ENCODE measurements at places on chromosomes 4 and X. TPM values are rescaled to one million over a fixed set of nuclear protein-coding genes. Genes with fewer than 3 reads are reported as not detected.
A peak's percentile ranks its signal among the peaks of the same experiment; 100 is the strongest.

GRCh38 chr4:48030470-48030869 is 13.9 kb downstream of the NIPAL1 start:
- H3K27me3 ChIP-seq: no peaks in the 10 kb centered on the region
- no peak for DNase-seq
- H3K27ac ChIP-seq: no peak overlapping the region

The CSAG2 gene
- not detected for total RNA-seq

- no peak overlapping the region for H3K27ac ChIP-seq
- DNase-seq: no peak
- no peaks in the 10 kb centered on the region for H3K27me3 ChIP-seq
- H3K36me3 ChIP-seq: no peaks in the 10 kb centered on the region
- no peaks in the 10 kb centered on the region for H3K4me1 ChIP-seq
Observed at GRCh38 chr4:86091201-86091600, 268.7 kb downstream of the MAPK10 start.

The PRSS12 gene
- total RNA-seq: not detected

DNA sequence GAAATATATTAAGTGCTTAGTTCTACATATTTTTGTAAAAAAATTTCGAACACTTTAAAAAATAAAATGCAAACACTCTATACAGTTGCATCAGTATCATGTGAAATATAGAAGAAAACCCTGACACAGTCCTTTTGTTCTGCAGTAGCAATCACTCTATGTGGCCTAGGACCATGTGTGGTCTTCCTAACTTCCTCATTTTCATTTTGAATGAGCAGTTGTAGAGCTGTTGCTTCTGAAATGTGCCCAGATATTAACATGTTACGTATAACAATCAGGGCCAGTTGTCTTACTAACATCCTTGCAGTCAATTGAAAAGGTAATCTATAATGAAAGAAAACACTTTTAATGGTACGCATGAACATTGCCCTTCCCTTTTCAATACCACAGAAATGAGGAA is 107.9 kb downstream of the ZNF827 start:
- no peak overlapping the region for H3K4me3 ChIP-seq
- no peak for DNase-seq
- H3K27me3 ChIP-seq: peaks cover 6% of the 10 kb centered on the region
- no peaks in the 10 kb centered on the region for H3K36me3 ChIP-seq
- no peak overlapping the region for H3K27ac ChIP-seq
- no peaks in the 10 kb centered on the region for H3K4me1 ChIP-seq

GRCh38 chr4:56791316-56791715 is 30.2 kb downstream of the SPINK2 start:
- H3K27me3 ChIP-seq: peaks cover 5% of the 10 kb centered on the region
- H3K27ac ChIP-seq: no peak overlapping the region
- no peaks in the 10 kb centered on the region for H3K36me3 ChIP-seq
- H3K4me1 ChIP-seq: no peaks in the 10 kb centered on the region

The OPRPN gene
- total RNA-seq: not detected

DNA sequence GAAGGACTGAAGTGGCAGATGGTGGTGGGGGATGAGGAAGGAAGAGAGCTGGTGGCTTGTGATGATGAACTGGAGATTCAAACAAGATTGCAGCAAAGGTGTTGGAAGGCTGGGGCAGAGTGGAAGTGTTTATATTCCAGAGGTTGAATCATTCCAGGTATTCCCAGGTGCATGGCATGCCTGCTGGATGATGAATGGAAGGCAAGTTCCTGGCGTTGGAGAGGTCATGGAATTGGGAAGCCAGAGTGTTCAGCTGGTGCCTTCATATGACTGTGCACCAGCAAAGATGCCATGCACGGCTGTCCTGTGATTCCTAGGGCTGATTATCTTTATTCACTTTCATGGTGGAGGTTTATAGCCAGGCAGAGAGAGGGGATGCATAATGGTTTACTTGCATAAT is 135.8 kb upstream of the PUDP start:
- no peaks in the 10 kb centered on the region for H3K4me1 ChIP-seq
- no peak overlapping the region for H3K4me3 ChIP-seq
- H3K27me3 ChIP-seq: no peaks in the 10 kb centered on the region
- no peaks in the 10 kb centered on the region for H3K36me3 ChIP-seq

The TAF7L gene
- not detected for total RNA-seq

DNA sequence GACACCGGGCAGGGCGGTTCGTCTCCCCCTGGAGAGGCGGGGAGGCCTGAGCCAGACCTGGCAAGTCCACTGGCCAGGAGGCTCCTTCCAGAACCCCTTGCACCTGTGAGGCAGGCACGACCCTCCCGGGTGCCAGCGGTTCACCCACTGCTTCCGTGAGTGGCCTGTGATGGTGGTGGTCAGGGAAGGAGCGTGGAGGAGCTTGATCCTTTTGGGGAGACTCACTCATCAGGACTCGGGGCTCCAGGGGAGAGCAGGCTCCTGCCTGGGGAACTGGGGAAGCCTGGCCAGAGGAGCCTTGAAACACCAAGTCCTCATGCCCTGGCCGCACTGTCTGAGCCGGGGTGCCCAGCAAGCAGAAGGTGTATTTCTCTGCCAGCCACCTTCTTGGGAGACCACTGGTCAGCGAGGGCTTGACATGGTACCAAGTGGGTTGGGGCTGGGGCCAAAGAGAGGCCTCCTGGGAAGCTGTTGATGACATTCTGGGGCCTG is 860 bp downstream of the FAM50A start:
- H3K27me3 ChIP-seq: no peaks in the 10 kb centered on the region
- peak overlapping the region; percentile 76 for H3K4me3 ChIP-seq
- peak overlapping the region; percentile 80 for H3K27ac ChIP-seq
- peaks cover 9% of the 10 kb centered on the region for H3K4me1 ChIP-seq

- H3K27ac ChIP-seq: no peak overlapping the region
- H3K27me3 ChIP-seq: no peaks in the 10 kb centered on the region
- H3K4me1 ChIP-seq: peaks cover 41% of the 10 kb centered on the region
- H3K4me3 ChIP-seq: no peak overlapping the region
- DNase-seq: no peak
Observed at GRCh38 chrX:110008011-110008635, 5.2 kb downstream of the TMEM164 start.

DNA sequence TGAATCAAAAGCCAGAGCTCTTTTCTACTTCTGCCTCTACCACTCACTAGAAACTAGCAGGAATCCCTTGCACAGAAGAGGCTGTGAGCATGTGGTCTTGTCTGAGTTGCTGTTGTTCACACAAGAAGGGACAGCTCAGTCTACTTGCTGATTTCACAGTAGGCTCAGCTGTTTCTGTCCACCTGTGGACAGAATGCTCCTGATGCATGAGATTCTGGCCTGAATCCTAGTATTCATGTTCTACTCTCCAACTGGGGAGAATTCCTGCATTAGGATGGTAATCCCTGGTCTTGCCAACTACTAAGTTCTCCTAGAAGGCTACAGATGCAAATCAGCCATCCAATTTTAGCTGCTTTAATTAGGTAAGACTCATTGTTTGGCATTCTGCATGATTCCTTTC is 112.8 kb downstream of the PPA2 start:
- DNase-seq: no peak
- no peaks in the 10 kb centered on the region for H3K4me1 ChIP-seq
- no peaks in the 10 kb centered on the region for H3K36me3 ChIP-seq
- H3K4me3 ChIP-seq: no peak overlapping the region

DNA sequence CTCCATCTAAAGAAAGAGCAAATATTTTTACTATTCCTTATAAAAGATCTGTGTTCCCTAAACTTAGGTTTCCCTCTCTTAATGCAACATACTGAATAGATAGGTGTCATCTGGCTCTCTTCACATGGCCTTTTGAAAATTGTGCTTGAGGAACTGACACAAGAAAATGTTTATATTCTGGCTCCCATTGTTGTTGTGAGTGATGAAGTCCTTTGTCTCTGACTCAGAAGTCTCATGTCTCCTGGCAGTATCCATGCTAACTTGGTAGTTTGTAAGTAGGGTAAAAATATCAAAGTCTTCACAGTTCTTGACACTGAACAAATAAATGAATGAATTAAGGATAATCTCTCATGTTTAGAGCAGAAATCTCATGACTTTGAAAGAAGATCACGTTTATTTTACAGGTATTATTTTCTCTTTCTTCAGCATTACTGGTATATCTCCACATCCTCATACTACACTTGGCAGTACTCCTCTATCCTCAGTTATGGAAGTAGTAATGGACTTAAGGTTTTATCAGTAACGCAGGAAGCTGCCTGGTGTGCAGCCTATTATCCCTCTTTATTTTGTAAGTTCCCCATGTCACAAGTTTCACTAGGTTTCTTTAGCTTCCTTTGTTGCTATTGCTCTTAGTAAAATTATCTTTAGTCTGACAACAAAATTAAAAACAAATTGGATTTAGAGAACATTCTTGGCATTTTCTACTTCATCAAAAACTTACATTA is 14.2 kb upstream of the PABPC4L start:
- no peaks in the 10 kb centered on the region for H3K4me1 ChIP-seq
- no peak overlapping the region for H3K4me3 ChIP-seq
- H3K27ac ChIP-seq: no peak overlapping the region
- DNase-seq: no peak

DNA sequence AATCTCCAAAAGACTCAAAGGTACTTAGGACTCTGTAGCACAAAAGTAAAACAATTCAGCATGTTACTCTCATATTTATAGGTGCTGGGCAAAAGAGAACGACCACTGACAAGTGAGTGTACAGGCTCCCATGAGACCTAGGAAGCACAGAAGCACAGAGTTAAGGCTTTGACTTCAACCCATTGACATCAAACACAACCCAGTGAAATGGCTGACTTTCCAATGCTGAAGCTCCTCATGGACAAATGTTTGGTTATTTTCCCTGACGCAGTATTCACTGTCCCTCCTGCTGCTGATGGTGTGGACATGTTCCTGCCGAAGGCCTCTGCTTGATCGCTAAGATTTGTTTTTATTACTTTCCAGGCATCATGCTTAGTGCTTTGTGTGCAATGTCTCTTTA is 148.7 kb downstream of the TSPAN5 start:
- no peaks in the 10 kb centered on the region for H3K36me3 ChIP-seq
- no peak overlapping the region for H3K4me3 ChIP-seq
- no peaks in the 10 kb centered on the region for H3K27me3 ChIP-seq
- H3K27ac ChIP-seq: no peak overlapping the region

GRCh38 chr4:104906276-104906675 is 240.4 kb upstream of the TET2 start:
- no peak for DNase-seq
- H3K4me1 ChIP-seq: no peaks in the 10 kb centered on the region
- H3K27me3 ChIP-seq: no peaks in the 10 kb centered on the region
- no peak overlapping the region for H3K27ac ChIP-seq
- H3K36me3 ChIP-seq: no peaks in the 10 kb centered on the region
- H3K4me3 ChIP-seq: no peak overlapping the region

The MAGEA11 gene
- not detected for total RNA-seq

The HMGN5 gene
- 5.2 TPM for total RNA-seq

GRCh38 chrX:135347381-135348016 is 38.2 kb downstream of the ETDC start:
- DNase-seq: no peak
- H3K4me1 ChIP-seq: peaks cover 12% of the 10 kb centered on the region
- peaks cover 21% of the 10 kb centered on the region for H3K36me3 ChIP-seq
- H3K27me3 ChIP-seq: no peaks in the 10 kb centered on the region

GRCh38 chr4:126627255-126627654 is 1005.5 kb upstream of the INTU start:
- H3K4me1 ChIP-seq: no peaks in the 10 kb centered on the region
- no peak for DNase-seq
- no peak overlapping the region for H3K4me3 ChIP-seq
- peaks cover 30% of the 10 kb centered on the region for H3K36me3 ChIP-seq
- no peak overlapping the region for H3K27ac ChIP-seq

GRCh38 chr4:38687571-38688011 is 23.6 kb downstream of the KLF3 start:
- no peaks in the 10 kb centered on the region for H3K27me3 ChIP-seq
- H3K27ac ChIP-seq: no peak overlapping the region
- H3K4me1 ChIP-seq: no peaks in the 10 kb centered on the region
- H3K36me3 ChIP-seq: peaks cover 96% of the 10 kb centered on the region
